ENCODE measurements at places on chromosomes 11 and 22. TPM values are rescaled to one million over a fixed set of nuclear protein-coding genes. Genes with fewer than 3 reads are reported as not detected.

DNA sequence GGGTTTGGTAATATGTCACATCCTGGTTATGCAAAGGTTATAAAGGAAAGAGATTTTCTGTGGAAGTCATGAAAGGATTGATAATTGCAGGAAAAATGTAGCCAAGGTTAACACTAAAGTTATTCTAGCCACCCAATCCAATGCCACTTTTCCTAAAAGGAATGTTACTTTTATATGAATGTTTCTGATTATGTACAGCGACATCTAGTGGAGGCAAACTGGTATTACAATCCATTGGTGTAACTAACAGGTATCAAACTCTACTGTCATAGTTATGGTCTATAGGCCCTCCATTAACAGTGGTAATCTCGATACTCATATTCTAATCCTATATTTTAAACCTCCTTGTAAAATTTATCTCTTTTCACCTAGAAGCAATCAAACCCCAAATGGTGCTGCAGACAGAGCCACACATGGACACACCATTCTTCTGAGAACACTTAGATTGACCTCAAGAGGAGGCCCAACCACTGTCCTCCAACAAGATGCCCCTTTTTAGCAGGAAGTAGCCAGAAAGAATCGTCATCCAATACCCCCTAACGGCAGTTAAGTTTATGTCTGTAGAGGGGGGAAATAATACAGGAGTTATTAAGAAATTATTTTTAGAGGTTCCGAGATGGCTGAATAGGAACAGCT, 74.9 kb upstream of the RAG2 start:
- peak; percentile 61 for DNase-seq

GRCh38 chr11:11975201-11976092, 33.0 kb downstream of the DKK3 start:
- DNase-seq, result peak; percentile 56

GRCh38 chr22:40720538-40721256, 41.4 kb downstream of the MCHR1 start:
- DNase-seq, result peak; percentile 68

Gene MUC2
- total RNA-seq, result not detected

Gene NNMT
- 76.6 TPM for total RNA-seq

DNA sequence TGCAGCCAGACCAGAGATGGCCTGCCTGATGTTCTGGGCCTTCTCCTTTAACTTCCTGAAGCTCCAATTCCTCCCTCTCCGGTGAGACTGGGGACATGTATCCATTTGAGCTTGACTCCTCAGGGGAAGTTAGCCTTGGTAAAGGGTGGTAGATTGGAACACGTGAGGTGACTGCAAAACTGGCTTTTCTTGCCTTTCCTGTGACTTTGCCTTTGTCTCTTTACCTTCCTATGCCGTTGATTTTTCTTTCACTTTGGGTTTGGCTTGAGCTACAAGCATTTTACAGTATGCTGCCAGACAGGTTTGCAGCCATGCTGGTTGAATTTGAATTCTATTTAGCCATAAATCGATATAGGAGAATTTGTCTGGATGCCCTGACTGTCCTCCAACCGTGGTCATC, 16.8 kb upstream of the GLYATL1 start:
- DNase-seq, result no peak

- no peak for DNase-seq
These were observed 3.5 kb downstream of the KCNJ5 start for GRCh38 chr11:128894685-128895084.

GRCh38 chr11:65487467-65488272, 11.2 kb upstream of the MALAT1 start:
- DNase-seq, result peak; percentile 100

DNA sequence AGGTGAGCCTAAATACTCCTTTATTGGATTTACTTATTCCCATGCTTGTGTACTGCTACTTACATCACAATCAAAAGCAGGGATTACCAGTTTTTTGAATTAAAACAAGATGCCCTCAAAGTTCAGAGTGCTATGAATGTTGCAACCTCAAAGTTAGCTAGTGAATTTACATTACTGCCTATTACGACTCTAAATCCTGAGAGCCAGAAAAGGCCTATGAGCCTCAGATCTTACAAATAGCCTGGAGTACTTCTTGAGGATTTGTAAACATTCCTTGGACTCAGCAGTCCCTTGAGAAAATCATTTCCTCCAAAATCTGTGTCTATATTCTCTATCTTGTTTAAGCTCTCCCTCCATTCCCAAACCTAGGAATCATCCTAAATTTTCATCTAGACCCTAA, 25.5 kb downstream of the CHORDC1 start:
- no peak for DNase-seq

- DNase-seq, result peak; percentile 48
These were observed 695 bp downstream of the PEX26 start for GRCh38 chr22:18078329-18079041.

DNA sequence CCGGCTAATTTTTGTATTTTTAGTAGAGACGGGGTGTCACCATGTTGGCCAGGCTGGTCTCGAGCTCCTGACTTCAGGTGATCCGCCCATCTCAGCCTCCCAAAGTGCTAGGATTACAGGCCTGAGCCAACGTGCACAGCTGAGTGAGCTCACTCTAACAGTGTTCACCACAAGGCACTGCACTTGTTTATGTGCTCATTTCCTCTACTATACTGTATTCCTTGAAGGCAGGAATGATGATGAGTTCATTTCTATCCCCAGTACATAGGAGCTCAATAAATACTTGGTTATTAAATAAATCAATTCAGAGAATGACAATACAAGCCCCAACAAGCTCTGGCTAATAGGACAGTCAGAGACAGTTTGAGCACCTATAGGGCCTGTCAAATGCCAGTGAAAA, 29.1 kb downstream of the ALG8 start:
- DNase-seq, result no peak

Gene CDC42EP1
- 44.3 TPM for total RNA-seq

GRCh38 chr11:62601122-62601371, 618 bp downstream of the MTA2 start:
- DNase-seq, result peak; percentile 42

DNA sequence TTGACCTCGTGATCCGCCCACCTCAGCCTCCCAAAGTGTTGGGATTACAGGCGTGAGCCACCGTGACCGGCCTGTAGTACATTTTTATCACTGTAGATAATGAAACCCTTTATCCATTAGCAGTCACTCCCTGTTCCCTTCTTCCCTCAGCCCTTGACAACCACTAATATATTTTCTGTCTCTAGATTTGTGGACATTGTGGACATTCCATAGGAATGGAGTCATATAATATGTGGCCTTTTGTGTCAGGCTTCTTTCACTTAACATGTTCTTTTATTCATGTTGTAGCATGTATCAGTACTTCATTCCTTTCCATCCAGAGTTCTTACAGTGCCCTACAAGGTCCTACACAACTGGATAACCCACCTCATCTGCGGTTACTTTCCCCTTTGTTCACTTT, 30.5 kb downstream of the RRM1 start:
- DNase-seq, result peak; percentile 46

Gene C11orf42
- total RNA-seq, result not detected

- no peak for DNase-seq
These were observed 107.1 kb upstream of the CADM1 start for GRCh38 chr11:115611343-115611742.

- no peak for DNase-seq
These were observed 32.0 kb downstream of the SHANK3 start for GRCh38 chr22:50704510-50705218.

GRCh38 chr11:117829369-117829725, 4.8 kb upstream of the FXYD2 start:
- no peak for DNase-seq

Gene P4HA3
- total RNA-seq, result 4.2 TPM

DNA sequence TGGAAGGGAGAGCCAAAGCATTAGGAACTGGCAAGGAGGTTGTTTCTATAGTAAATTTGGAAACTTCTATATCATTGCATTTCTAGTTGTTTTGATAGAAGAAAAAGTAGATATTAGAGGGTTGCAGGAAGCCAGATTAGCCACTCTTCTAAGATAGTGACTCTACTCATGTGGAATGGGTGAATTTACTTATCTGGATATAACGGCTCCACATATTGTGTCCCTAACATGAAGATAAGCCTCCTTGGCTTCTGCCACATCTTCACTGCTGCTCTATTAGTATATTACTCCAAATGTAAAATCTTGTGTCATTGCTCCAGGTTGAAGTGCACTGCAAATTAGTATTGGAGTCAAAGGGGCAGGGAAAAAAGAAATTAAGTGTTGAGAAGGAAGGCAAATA, 283.3 kb downstream of the CASP12 start:
- DNase-seq, result no peak

- no peak for DNase-seq
These were observed 22.6 kb upstream of the CTSC start for GRCh38 chr11:88360141-88360540.

- no peak for DNase-seq
These were observed 105.5 kb upstream of the PARVA start for GRCh38 chr11:12271826-12272366.

- peak; percentile 3 for DNase-seq
These were observed 401.0 kb downstream of the LARGE1 start for GRCh38 chr22:33519071-33519973.

GRCh38 chr11:17954395-17955252, 58.2 kb downstream of the SERGEF start:
- no peak for DNase-seq

DNA sequence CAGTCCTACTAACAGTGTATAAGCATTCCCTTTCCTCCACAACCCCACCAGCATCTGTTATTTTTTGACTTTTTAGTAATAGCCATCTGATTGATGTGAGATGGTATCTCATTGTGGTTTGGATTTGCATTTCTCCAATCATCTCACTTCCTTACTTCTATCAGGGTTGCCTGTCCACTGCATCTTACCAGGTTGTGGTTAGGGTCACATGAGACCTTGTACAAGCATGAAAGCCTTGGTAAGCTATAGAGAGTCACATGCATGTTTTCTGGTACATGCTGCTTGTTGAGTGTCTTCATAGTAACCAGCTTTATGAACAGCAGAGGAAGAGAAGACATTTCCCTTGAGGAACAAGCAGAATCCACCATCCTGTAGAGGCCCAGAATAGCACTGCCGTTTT, 102.9 kb upstream of the PAX6 start:
- peak; percentile 13 for DNase-seq

Gene CRYAB
- 1.7 TPM for total RNA-seq

- DNase-seq, result no peak
These were observed 408.7 kb downstream of the LRRC4C start for GRCh38 chr11:41050791-41051190.

Gene DPP3
- 106 TPM for total RNA-seq

DNA sequence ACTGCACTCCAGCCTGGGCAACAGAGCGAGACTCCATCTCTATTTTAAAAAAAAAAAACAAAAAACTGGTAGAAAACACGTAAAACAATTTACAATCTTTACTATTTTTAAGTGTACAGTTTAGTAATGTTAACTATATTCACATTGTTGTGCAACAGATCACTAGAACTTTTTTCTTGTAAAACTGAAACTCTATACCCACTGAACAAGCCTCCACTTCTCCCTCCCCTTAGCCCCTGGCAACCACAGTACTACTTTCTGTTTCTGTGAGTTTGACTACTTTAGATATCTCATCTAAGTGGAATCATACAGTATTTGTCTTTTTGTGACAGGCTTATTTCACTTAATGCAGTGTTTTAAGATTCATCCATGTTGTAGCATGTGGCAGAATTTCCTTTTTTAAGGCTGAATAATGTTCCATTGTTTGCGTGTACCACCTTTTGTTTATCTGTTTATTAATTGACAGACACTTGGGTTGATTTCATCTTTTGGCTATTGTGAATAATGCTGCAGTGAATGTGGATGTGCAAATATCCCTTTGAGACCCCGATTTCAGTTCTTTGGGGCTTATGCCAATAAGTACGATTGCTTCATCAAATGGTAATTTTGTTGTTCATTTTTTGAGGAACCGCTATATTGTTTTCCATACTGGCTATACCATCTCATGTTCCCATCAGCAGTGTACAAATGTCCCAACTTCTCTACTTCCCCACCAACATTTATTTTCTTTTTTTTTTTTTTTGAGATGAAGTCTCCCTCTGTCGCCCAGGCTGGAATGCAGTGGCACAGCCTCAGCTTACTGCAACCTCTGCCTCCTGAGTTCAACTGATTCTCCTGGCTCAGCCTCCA, 11.0 kb downstream of the DDB2 start:
- peak; percentile 24 for DNase-seq

Gene ZDHHC13
- 41.1 TPM for total RNA-seq

Gene PICK1
- total RNA-seq, result 26.8 TPM

- DNase-seq, result no peak
These were observed 5.3 kb upstream of the CDC42EP1 start for GRCh38 chr22:37555029-37555428.

Gene APOBEC3F
- 6.1 TPM for total RNA-seq

Gene MUC15
- 6.0 TPM for total RNA-seq

DNA sequence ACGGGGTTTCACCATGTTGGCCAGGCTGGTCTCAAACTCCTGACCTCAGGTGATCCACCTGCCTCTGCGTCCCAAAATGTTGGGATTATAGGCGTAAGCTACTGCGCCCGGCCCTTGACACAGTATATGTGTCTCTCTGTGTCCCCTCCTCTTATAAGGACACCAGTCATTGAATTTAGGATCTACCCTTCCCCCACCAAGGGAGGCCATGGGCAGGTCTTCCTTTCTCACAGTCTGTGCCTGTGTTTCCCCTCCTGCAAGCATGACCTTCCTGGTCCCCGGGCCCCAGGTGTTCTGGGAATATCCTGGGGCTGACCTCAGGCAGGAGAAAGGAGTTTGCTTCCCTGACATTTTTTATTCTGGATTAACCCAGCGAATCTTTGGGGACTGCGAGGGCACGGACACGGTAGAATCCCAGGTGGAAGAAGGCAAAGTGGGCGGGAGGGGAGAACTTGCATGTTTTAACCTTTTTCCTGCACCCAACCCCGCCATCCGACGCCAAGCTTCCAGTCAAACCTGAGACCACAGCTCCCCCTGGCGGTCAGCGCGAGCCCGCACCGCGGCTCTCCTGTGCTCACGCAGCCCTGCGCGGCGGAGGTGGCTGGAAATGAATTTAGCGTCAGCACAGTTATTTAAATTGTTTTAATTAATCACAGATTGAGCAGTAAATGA, 42.1 kb upstream of the ISX start:
- DNase-seq, result peak; percentile 10

Gene CYTH4
- 0.25 TPM for total RNA-seq

Gene OR52H1
- total RNA-seq, result not detected

GRCh38 chr22:33271390-33272161, 213.4 kb upstream of the SYN3 start:
- DNase-seq, result peak; percentile 1

Gene KDM4D
- 1.4 TPM for total RNA-seq

Gene CFAP300
- total RNA-seq, result 5.6 TPM

Gene FOXRED1
- total RNA-seq, result 37.6 TPM

- no peak for DNase-seq
These were observed 136.9 kb upstream of the ZC3H12C start for GRCh38 chr11:109956124-109956793.

- DNase-seq, result no peak
These were observed 11.7 kb downstream of the CXCR5 start for GRCh38 chr11:118895093-118896039.

DNA sequence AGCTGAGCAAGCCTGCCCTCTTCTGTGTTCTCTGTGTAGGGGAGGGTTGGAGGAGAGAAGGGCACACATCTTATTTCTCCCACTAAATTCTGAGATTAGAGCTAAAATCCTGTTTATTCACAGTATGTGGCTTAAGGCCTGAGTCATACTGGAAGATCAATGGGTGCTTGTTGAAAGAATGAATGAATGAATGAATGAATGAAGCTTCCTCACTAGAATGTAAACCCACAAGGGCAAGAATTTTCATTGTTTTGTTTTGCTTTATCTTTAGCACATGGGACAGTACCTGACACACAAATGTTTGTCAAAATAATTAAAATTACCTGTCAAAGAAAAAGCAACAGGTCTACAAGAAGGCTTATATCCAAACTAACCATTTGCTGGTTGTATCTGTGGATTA, 50.6 kb upstream of the PAK1 start:
- DNase-seq, result no peak
